ENCODE measurements at places on chromosomes 4 and X.

DNA sequence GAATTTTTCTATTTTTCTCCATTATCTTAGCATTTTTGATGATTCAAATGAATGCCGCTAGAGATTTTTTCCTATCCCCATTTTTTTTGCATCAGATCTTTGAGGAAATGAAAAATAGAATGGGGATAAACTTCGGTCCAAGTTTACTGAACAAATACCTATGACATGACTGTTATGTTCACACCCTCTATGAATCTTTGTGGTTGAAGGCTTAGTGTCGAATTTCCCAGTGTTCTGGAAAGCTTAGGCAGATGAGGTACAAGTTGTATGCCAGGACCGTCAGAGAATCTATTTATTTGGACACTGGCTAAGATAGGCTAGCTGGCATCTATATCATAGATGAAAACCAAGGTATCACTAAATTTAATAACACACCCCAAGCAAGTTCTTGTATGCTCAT lies 123.4 kb downstream of the SPCS3 start:
- no peak for DNase-seq

GRCh38 chr4:84480082-84480481 lies 19.0 kb downstream of the NKX6-1 start:
- no peak for DNase-seq

- DNase-seq, result no peak
These were observed 207.4 kb downstream of the ADAM29 start for GRCh38 chr4:175125410-175126068.

DNA sequence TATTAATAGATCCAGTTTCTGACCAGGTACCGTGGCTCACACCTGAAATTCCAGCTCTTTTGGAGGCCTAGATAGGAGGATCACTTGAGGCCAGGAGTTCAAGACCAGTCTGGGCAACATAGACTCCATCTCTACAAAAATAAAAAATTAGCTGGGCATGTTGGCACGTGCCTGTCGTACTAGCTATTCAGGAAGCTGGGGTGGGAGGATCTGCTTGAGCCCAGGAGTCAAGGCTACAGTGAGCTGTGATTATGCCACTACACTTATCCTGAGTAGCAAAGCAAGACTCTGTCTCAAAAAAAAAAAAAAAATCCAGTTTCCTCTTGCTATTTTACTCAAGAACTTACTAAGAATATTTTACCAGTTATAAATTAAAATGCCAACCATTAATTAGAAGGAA lies 91.7 kb downstream of the SLC10A6 start:
- DNase-seq, result no peak

DNA sequence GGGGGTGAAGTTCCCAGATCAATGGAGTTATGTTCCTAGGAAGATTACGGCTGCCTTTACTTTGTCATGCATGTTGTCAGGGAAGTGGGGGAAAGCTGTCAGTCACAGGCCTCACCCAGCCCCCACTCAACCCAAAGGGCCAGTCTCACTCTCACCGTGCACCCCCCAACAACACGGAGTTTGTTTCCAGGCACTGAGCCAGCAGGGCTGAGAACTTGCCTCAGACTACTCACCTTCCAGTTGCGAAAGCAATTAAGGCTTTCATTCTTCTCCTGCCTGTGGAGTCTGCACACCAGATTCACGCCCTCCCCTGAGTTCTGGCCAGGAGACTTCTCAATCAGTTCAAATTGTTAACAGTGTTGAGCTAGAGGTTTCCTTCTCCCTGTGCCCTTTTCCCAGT lies 114.3 kb downstream of the SH3BGRL start:
- no peak for DNase-seq

GRCh38 chrX:14173873-14174272 lies 144.2 kb upstream of the GEMIN8 start:
- DNase-seq, result no peak

GRCh38 chrX:141619336-141619735 lies 29.8 kb downstream of the SPANXA2 start:
- DNase-seq, result no peak
